ENCODE measurements at places on chromosomes 3 and 15. TPM values are rescaled to one million over a fixed set of nuclear protein-coding genes. Genes with fewer than 3 reads are reported as not detected.
A peak's percentile ranks its signal among the peaks of the same experiment; 100 is the strongest.

DNA sequence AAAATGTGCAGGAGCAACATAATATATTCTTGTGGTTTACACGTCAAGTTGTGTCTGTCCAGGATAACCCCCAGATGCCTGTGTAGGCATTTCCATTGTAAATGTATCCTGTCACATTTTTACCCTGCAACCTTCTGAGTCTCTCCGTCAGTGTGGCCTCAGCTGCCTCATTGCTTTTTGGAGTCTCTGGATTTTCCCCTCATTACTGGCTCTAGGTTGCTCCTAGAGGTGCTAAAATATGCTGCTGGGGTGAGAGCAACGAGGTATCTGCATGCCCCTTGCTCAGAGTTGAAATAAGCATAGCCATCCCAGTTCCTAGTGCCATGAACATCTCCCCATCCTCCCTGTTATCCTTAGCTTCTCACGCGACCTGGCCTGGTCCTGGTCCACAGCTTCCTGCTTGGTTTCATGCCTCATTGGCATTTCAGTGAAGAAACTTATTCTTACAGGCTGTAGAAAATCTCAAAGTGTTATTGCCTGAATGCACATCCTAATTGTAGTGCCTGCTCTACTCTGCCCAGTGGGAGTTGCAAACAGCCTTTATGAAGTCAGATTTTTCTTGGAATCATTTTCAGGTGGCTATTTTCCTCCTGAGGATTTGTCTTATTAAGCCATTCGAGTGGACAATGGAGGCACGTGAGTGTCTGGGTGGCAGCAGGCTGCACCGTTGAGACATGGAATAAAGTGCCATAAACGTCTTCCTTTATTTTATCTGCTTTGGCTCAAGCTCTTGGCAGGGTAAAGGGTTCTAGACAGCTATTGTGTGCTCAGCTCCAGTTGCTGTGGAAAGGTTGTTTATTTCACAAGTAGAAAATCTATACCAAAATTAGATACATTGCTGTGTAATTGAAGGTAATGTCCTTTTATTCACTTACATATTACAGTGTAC lies 33.2 kb downstream of the OXNAD1 start:
- DNase-seq: no peak

GRCh38 chr3:42276141-42277132 lies 10.5 kb upstream of the CCK start:
- DNase-seq: no peak

- no peak for DNase-seq
Observed at GRCh38 chr3:37052860-37053259, 59.5 kb downstream of the MLH1 start.

GRCh38 chr3:123286308-123287023 lies 84.7 kb downstream of the SEC22A start:
- peak; percentile 63 for DNase-seq

- DNase-seq: no peak
Observed at GRCh38 chr3:184656458-184656828, 55.4 kb downstream of the MAGEF1 start.

DNA sequence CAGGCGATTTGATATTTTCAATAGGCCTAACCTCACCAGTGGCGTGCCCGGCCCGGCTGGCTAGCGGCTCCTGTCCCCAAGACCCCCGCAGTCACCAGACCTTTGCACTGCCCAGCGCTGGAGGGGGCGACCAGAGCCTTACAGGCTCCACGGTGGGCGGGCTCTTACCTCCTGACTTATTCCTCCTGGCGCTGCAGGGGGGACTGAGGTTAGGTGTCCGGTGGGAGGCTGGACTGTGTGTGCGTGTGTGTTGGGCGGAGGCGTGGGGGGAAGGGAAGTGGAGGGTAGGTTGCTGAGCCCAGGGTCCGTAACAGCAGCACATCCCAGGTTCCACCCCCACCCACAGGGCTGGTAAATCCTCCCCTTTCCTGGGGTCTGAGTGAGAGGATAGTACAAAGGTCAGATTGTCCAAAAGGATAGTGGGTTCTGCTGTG lies 27.5 kb upstream of the THRB start:
- DNase-seq: no peak

GRCh38 chr3:161230621-161231171 lies 9.6 kb downstream of the NMD3 start:
- no peak for DNase-seq

GRCh38 chr3:186277268-186277909 lies 84.6 kb downstream of the DGKG start:
- peak; percentile 39 for DNase-seq

- no peak for DNase-seq
Observed at GRCh38 chr15:101600035-101600434, 52.1 kb downstream of the TM2D3 start.

- no peak for DNase-seq
Observed at GRCh38 chr15:77500989-77501388, 80.3 kb downstream of the HMG20A start.

- no peak for DNase-seq
Observed at GRCh38 chr15:91488452-91488851, 365.1 kb upstream of the SLCO3A1 start.

DNA sequence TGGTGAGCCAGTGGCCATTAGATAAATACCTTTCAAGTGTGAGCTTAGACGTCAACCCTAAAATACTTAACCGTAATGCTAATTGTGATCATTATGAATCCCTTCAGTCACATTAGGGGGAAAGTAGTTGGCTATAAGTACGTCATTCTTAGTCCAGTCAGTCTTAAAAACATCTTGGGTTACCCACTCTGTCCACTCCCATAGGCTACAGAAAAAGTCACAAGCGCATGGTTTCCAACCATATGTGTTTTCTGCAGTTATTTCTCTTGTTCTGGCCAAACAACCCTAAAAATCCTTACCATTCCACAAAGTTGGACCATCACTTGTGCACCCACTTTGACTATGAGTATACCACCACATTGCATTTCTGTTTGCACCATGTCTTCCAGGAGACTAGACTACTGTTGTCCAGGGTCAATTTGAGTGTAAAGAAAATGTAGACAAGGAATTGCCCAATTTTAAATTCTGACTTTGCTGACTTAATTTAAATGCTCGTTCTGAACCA lies 3.3 kb downstream of the RPL15 start:
- no peak for DNase-seq

DNA sequence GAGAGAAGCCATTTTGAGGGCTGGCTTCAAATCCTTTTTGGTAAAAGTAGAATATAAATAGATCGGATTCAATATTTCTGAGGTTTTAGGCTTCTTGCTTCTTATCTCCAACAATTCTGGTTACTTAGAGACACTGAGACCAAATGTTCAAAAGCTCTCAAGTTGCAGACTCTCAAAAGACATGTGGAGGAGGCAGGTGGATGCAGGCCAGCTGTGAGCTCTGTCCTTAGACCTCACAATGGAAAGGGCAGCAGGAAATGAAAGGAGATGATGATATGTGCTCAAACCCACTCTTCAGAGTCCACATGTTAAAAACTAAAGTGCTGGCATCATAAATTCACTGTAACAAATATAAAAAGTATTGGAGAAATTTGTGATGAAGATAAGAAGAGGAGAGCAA lies 424.9 kb upstream of the ALCAM start:
- no peak for DNase-seq

DNA sequence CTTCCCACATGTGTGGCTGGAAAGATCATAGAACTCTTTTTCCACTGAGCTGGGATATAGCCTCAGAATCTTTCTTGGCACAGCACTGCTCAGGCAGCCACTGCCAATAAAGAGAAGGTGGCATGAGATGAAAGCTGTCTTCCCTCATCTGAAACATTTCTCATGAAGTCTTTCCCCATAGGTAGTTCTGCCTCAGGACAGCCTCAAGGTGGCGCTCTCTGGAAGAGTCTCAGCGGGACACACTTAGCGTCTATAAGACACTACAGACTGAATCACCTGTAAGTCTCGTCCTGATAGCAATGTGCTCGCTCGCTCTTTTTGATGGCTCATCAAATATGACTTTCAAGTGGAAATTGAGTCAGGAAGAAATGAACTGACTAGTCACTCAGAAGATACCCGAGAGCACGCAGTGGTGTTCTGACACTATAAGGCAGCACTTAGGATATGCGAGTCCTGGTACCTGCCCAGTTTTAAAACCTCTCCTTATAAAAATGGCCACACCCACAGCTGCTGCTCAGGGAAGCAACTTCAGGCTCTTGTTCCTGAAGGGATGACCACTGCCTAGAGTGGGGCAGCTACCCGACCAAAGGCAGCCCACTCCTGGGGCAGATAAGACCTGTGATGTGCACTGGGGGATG lies 269.5 kb downstream of the SUCLG2 start:
- DNase-seq: peak; percentile 38

The PAQR5 gene
- total RNA-seq: not detected

GRCh38 chr3:183896610-183897009 lies 11.9 kb upstream of the PARL start:
- DNase-seq: no peak

DNA sequence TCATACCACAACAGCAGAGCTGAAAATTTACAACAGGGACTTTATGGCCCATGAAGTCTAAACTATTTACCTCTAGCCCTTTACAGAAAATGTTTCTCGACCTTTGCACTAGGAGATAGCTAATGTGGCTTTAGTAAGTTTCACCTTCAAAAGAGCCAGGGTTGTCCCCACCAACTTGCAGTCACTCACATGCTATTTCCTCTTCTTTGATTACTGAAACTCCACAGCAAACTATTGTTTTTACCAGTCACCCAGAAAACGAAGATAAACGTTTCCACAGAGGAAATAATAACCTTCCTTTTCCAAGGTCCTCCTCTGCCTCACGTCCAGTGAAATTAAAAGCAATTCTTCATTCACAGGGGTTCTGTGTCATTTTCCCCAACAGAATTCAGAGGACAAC lies 48.2 kb downstream of the WWTR1 start:
- no peak for DNase-seq

The RYR3 gene
- not detected for total RNA-seq

GRCh38 chr15:33142708-33143107 lies 51.8 kb downstream of the FMN1 start:
- no peak for DNase-seq

DNA sequence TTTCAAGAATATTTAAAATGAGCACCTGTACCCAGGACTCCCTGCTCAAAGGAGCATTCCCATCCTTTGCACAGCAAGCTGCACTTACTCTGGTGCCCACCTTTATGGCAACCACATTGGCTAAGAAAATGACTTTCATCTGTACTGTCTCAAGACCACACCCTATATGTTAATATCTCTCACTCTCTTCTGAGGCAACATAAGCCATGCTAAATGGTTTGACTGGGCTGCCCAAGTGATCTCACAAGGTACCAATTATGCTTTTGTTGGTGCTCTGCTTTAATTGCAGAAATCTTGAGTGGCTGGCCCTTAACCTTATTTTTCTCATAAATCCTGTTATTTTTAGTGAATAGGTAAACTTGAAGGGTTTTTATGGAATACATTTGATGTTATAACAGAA lies 17.7 kb downstream of the RYK start:
- DNase-seq: no peak

- no peak for DNase-seq
Observed at GRCh38 chr3:96466441-96466840, 348.0 kb upstream of the EPHA6 start.

GRCh38 chr15:47696351-47696750 lies 21.0 kb upstream of the SEMA6D start:
- no peak for DNase-seq

- DNase-seq: peak; percentile 81
Observed at GRCh38 chr15:43220991-43221403, at the start of gene EPB42. EPB42 (minus strand) TSS chr15:43221018; CDS start chr15:43220825, 193 bp downstream.

The ALS2CL gene
- 0.13 TPM for total RNA-seq

- DNase-seq: no peak
Observed at GRCh38 chr3:55487381-55488241, 505 bp upstream of the WNT5A start.

GRCh38 chr15:70280781-70281180 lies 183.1 kb upstream of the TLE3 start:
- DNase-seq: no peak

DNA sequence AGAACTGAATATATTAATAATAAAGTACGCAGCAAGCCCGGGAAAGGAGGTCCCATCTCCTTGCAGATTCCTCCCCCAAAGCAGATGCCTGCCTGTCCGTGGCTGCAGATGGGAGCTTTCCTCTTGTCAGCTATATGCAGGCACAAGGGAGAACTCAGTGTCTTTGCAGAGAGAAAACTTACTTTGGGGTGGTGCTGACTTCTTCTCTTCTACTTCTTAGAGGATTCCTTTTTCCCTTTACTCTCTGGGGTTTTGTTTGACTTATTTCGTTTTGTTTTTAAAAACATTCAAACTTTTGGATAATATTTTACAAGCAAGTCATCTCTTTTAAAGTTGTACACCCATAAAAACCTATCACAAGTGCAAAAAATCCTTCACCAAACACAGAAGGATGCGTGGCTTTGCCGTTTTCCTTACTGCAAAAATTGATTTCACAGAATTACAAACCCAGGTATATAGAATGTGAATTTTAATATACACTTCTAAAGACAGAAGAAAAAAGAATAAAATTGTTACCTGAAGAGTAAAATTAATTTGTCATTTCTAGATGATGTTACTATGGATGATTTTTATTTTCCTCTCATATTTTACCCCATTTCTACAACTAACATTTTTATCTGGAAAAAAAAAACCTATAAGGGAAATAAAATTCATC lies 65.3 kb upstream of the IGF1R start:
- no peak for DNase-seq

DNA sequence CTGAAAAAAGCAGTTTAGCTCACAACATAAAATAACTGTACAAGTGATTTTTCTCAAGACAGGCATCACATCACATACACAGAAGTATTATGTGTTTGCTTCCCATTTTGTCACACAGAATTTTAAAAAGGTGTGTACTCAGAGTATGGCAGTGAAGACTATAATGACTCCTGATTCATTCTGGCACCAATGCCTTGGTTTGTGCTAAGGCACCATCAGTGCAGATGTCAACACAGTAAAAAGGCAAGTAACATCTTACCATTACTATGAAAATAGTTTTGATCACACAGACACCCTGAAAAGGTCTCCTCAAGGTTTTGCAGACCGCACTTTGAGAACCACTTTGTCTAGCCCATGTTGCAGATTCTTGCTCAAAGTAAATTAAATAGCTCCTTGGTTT lies 191.6 kb downstream of the KLHL25 start:
- no peak for DNase-seq

GRCh38 chr3:65856907-65857306 lies 181.8 kb downstream of the MAGI1 start:
- DNase-seq: no peak

DNA sequence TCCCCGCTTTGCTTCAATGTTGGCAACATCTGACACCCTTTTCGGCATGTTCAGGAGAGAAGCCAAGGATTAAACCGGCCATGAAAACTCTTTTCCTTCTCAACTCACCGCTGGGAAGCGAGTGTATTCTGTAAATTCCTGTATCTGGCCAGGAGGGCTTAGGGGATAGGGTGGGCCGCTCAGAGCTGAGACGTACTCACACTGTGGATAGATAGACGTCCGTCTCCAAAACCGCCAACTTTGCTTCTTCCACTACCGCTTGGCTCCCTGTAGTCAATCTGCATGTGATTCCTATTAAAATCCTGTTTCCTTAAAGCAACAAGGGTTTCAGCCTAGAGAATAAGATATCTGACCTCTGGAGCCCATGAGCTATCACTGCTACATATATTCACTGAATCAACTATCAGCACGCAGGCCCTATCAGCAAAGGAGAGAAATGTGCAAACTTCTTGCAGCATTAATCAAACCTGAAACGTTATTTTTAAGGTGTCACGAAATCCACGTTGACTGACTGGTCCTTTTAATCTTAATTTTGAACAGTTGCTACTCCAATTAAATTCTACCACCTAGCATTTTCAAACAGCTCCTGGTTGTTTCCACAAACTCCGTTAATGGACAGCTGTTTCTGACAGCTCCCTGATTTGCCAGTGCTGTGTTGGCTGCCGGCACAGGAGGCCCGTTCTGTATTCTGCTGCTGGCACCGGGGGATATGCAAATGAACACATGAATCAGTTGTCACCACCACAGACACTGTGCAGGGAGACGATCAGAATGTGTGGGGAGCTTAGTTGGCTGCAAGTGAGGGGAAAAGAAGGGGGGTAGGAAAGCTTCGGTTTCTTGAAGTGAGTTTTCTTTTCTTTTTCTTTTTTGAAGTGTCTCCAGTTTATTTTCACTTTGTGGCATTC lies 438.9 kb upstream of the ARRDC4 start:
- no peak for DNase-seq

Data from K562 (cell line).